NCI-H1694 treated with DMSO at 0.1 percent for 48 hours (cell line): ENCODE measurements at places on chromosomes 2 and 18.

- DNase-seq, result no peak
Measured at GRCh38 chr2:216424274-216424673, 12.0 kb downstream of the SMARCAL1 start.

DNA sequence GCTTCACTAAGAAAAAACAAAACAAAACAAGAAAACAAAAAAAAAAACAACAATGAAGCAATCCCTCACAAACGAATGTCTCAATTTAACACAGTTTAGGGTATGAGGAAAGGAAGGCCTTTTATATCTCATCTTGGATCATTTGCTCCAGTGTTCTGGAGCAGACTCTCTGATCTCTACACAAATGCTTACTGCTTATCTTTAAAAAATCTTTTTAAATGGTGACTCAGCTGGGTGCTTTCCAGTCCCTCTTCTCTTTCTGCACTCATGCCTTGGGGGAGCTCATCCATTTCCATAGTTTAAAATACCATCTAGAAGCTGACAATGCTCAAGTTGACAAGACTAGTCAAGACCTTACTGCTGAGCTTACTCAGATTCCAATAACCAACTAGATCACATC lies 56.2 kb downstream of the ETAA1 start:
- no peak for DNase-seq

- DNase-seq, result no peak
Measured at GRCh38 chr18:55762424-55762823, 174.4 kb upstream of the TCF4 start.

- no peak for DNase-seq
Measured at GRCh38 chr18:11943551-11943950, 35.4 kb upstream of the MPPE1 start.

- DNase-seq, result no peak
Measured at GRCh38 chr18:46386788-46387187, 270.2 kb downstream of the LOXHD1 start.

DNA sequence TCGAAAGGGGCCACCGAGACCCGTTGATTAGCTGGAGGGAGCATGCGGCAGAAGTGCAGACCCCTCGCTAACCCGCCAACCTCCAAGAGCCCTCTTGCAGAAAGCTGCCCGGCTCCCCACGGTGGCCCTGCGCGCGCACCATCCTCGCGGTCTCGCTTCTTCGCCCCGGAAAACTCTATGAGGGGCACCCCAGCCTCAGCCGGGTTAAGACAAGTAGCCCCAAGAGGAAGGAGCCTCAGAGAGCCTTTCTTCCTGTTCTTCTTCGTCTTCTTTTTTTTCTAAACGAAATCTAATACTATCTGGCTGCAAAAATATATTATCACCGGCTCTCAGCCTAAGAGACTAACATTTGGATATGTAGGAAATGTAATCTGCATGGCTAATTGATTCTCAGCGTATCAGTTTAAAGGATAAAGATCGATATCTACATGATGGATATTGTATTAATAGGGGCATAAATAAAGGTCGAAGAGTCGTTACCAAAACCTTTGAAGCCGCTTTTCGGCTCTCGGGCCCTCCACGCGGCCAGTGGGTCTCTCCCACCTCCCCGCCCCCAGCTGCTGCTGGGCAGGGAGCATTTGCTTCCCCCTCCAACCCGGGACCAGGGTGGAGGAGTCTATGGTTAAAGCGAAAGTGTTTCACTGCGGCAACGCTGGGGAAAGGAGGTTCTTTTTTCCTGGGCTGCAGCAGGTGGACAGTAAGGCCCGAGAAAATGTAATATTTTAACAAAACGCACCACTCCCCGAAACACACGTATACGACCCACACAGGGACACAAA lies 6.1 kb upstream of the PAX3 start:
- no peak for DNase-seq

DNA sequence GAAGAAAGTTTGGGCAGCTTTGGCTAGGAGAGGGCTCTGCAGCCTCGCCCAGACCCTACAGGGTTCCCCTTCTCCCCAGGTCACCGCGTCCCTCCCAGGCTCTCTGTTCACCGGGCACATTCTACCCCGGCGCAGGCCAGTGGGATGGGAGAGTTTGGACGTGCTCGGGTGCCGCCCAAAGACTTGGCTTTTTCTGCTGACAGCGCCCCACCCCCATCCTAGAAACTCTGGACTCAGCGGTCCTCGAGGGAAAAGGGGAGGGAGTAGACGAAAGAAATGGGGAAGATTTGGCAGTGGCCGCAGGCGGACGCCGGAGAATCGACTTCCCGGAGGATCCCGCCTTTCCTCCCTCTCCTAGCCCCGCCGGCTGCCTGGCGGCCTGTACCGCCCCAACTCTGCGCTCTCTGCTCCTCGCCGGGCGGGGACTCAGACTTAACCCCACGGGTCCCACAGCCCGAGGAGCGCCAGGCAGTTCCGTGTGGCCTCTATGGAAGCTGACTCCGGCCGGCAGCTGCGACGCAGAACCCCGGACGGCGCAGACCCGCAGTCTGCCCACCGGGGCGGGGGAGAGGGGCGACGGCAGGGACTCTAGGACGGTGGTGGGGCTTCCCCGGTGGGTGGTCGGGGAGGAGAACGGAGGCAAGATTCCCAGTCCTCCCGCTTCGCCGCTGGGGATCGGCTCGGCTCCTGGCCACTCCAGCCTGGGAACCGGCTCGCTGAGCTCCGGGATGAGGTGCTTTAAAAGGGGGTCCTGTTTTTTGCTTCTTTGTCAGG lies 863 bp upstream of the SIX2 start:
- no peak for DNase-seq

DNA sequence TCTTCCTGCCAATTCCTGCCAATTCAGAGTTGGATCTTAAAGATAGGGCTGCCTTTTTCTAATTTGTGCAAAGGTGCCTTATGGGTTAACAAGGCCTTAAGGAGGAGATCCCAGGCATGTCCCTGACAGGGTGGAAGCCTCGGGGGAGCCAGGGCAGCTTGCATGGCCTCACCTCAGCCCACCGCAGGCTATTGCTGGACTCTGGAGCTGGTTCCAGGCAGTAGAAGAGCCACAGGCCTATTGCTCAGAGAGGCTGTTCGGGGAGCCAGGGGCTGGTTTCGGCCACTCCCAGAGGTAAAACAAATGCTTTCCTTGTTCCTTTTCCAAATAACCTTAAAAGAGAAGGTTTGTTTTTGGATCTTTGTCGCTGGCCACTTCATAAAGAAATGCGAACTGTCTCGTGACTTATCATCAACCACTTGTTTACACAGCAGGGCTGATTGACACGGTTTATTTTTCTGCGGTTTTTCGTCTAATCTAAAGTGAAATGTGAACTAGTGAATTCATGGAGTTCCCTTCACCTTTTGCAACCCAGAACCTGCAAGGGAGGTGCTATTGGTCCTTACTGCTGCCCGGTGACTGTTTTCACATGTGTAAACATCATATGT lies 108.6 kb downstream of the APOB start:
- no peak for DNase-seq

- no peak for DNase-seq
Measured at GRCh38 chr2:213145715-213146242, 5.6 kb downstream of the IKZF2 start.
